Fibroblast of the aortic adventitia (primary cell): ENCODE measurements at places on chromosomes 16 and 17.
A peak's percentile ranks its signal among the peaks of the same experiment; 100 is the strongest.

GRCh38 chr16:55955845-55956244 is 80.7 kb upstream of the CES5A start:
- DNase-seq, result no peak

DNA sequence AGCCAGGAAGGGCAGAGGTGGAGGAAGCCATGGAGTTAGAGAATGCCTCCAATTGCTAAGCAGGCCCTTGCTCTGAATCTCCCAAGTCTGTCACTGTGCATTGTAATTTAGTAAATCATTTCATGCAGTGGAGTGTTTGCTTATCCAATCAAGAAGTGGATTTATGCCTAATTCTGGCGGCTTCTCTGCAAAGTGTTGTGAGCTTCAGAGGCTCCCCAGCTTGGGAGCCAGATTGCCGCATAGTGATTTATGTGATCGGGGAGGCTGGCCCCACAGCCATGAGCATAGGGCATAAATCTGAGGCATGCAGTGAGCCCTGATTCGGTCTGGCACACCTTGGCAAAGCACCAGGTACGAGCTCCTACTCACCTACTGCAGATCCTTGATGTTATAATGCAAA is 520.8 kb downstream of the HS3ST4 start:
- no peak for DNase-seq

DNA sequence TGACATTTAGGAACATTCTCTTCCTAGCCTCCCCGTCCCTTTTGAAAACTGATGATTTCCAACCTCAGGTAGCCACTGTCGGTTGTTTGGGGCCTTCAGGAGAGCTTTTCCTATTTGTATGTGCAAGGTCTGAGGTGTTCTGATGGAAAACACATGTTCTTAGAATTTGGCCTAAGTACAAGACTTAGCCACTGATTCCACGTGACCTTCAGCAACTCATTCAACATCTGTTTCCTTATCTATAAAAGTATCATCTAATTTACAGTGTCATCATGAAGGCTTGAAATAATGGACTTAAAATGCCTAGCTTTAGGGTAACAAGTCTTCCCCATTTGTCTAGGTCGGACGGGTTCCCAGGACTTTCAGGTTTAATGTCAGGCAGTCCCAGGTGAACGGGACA is 259.3 kb downstream of the SOX9 start:
- no peak for DNase-seq

- DNase-seq, result no peak
These were observed 26.1 kb upstream of the KIF2B start for GRCh38 chr17:53796642-53797041.

- no peak for DNase-seq
These were observed 2.9 kb downstream of the SMPD3 start for GRCh38 chr16:68445458-68445857.

DNA sequence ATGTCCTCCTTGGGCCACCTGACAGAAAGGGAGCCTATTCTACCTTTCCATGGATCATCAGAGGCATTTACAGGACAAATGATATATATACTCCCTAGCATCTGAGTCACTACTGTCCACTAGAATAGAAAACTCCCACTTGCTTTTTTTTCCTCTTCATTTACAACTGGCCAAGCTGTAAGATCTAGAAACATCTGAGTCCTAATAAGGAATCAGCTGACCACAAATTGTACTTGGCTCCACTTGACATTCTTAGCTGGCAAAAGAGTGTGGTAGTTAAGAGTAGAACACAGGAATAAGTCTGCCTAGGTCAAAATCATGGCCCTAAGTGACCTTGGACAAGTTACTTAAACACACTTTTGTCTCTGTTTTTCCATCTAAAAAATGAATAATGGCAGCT is 5.2 kb downstream of the RUSF1 start:
- no peak for DNase-seq

GRCh38 chr17:16969931-16970906 is 1.7 kb downstream of the TNFRSF13B start:
- DNase-seq, result no peak

GRCh38 chr17:4536742-4537411 is 18.3 kb downstream of the MYBBP1A start:
- peak; percentile 75 for DNase-seq

DNA sequence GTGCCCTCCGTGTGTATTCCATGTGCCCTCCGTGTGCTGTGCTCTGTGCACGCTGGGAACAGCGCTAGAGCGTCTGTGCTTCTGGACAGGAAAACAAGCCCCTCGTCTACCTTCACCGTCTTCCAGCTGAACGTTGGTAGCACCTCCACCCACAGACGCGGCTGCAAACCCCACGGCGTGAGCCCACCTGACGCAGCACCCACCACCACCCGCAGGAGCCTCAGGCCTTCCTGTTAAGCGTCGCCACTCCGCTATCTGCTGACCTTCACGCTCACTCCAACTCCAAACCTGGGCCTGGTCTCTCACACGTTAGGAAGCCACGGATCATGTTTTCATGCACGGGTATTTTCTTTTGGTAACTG is 56.6 kb downstream of the ENGASE start:
- no peak for DNase-seq

DNA sequence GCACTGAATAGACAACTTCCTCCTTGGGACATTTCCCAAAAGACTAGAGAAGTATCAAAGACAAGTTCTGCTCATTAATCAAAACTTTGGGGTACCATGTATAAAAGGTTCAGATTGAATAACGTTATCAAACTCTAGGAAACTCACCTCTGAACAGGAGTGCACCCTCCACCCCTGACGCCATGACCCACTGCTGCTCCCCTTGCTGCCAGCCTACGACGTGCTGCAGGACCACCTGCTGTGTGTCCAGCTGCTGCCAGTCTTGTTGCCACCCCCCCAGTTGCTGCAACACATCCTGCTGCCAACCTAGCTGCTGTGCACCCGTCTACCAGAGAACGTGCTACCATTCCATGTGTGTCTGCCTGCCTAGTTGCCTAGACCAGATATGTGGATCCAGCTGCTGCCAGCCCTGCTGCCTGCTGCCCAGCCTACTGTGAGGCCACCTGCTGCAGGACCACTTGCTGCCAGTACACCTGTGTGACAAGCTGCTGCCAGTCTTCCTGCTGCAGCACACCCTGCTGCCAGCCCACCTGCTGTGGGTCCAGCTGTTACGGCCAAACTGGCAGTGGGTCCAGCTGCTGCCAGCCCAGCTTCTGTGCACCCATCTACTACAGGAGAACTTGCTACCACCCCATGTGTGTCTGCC is 13.8 kb upstream of the KRTAP9-2 start:
- no peak for DNase-seq

GRCh38 chr16:27769561-27770255 is 219.8 kb downstream of the KATNIP start:
- peak; percentile 31 for DNase-seq

DNA sequence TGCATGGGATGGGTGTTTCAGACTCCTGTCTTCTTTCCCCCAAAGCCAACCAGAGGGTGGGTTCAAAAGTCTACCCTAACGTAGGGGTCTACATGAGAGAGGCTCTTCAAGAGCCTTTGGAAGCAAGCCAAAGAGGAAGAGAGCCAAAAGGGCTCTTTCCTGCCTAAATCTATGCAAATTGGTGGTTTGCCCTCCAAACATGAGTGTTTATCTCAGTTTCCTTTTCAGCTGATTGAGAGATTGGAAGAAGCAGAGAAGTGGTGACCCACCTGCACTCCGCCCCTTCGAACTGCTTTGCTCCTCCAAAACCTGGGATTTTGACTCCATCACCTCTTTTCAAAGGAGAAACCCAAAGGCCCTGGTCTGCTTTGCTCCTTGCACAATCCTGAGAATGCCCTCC is 65.4 kb upstream of the MAF start:
- DNase-seq, result no peak
